NCI-H2081 treated with DMSO at 0.1 percent for 48 hours (cell line): ENCODE measurements at places on chromosomes 7 and 10.

- DNase-seq, result no peak
Observed at GRCh38 chr7:52799817-52800216, 235.6 kb upstream of the POM121L12 start.

DNA sequence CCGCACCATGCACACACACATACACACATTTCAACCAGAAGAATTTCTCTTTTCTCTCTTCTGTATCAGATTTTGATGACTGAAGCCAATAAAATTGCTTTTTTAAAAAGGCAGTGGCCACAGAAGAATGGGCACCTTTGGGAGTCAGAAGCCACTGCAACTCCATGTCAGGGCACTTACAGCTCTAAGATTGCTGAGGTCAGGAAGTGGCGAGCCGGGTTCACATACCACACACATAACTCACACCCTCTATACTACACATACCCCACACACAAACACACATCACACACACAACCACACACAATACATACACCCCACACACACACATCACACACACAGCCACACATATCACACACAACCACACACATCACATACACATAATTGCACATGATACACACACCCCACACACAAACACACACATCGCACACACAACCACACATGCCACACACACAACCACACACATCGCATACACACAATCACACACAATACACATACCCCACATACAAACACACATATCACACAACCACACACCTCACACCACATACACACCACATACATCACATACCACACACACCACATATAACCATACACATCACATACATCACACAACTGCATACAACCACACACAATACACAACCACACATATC, 31.2 kb downstream of the GPRIN2 start:
- no peak for DNase-seq

- no peak for DNase-seq
Observed at GRCh38 chr10:126905776-126906703, 812 bp downstream of the DOCK1 start.

- no peak for DNase-seq
Observed at GRCh38 chr10:49056356-49056755, 59.0 kb downstream of the VSTM4 start.

- peak; percentile 97 for DNase-seq
Observed at GRCh38 chr7:108178398-108178797, 48.2 kb upstream of the LAMB4 start.

DNA sequence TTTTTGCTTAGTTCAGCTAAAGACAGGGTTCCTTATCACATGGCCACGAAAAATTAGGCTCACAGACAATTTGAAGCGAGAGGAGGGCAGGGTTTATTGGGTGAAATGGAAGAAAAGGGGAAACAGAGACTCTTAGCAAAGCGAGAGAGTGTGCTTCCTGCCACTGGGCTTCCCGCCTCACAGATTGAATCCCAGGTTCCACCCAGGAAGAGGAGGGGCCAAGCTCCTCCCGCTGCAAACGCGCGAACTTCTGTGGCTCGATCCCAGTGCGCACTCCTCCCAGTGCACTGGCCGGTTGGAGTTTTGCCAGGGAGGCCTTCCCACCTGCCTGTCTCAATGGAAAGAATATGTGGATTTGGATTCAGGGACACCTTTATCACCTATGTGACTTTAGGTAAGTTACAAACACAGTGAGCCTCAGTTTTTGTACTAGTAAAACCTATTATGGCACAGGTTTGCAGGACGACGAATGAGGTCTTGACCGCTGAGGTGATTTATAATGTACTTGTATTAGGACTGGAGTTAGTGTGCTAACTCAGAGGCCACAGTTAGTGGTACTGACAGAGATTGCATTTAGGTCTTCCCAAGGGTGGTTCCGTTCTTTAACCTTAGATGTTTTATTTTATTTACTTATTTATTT, 48.5 kb upstream of the SP8 start:
- DNase-seq, result no peak

DNA sequence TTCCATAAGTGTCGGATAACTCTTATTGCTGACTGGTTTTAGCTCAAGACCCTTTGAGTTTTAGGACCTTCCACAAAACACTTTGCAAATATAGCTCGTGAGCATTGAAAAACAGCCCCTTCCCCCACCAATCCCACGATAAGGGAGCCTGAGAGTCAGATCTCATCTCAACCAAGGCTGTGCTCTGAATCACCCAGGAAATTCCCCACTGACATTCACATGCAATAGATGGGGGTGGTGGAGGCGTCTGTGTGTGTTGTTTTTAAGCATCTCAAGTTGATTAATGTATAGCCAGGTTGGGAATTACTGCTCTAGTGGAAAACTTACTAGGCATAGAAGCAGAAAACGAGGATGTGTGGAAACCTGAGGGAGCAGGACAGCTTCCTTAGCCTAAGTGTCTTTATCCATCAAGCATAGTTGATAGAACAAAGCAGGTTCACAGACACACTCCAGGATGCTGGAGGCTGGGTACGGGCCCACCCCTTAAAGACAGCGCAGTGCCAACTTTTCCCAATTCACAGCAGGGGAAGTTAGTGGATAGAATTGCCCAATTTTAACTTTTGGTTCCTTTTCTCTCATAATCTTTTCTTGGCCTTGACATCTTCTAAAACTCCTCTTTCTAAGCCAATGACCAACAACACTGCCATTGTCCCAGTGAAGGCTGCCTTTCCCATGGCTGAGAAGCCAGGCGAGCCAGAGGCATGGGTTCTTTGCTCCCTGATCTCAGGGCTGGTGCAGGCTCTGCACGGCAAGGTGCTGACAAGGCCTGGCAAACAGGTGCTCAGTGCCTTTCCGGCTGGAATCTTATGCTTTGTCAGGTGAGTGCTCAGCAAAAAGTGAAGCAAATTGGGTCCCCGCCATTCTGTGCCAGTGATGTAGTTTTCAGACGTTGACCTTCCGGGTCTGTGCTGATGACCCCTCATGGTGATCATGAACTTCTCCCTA, 98.5 kb upstream of the INSIG1 start:
- DNase-seq, result no peak

- DNase-seq, result no peak
Observed at GRCh38 chr10:7408291-7409044, 2.4 kb downstream of the SFMBT2 start.

- DNase-seq, result no peak
Observed at GRCh38 chr10:11454958-11455566, 156.4 kb downstream of the USP6NL start.

DNA sequence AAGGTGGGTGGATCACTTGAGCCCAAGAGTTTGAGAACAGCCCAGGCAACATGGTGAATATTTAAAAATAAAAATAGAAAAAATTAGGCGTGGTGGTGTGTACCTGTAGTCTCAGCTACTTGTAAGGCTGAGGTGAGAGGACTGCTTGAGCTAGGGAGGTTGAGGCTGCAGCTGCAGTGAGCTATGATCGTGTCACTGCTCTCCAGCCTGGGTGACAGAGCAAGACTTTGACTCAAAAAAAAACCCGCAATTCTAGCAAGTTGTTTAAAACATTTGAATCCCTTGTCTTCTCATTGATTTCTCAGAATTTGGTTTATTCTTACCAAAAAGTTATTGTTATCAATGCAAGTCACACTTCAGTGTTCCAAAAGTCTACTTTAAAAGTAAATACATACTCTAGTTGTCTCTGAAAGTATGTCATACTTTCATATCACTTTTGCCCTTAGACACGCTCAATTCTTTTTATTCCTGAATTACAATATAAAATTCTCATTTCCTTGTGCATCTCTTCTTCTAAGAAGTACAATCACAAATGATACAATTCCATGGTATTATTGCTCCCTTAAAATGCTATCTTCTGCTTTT, 6.3 kb downstream of the EPC1 start:
- DNase-seq, result no peak

- no peak for DNase-seq
Observed at GRCh38 chr10:46229144-46229563, 57.6 kb upstream of the ANTXRL start.

- DNase-seq, result no peak
Observed at GRCh38 chr7:45035893-45036292, 35.9 kb downstream of the CCM2 start.

DNA sequence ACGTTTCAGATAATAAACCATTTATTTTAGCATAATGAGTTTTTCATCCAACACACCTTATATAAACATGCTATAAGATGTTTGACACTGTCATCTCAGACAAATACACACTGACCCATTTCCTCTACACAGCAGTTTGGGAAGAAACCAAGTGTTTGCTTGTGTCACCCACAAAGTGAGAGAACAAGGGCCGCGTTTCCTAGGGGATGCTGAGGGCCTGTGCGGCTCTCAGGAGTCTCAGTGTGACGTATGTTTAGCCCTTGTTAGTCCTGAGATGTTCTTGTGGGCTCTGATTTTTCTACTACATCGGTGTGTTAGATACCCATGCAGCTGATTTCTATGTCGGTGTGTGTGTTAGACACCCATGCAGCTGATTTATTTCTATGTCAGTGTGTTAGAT, 266.3 kb downstream of the DIP2C start:
- DNase-seq, result no peak

GRCh38 chr10:21526860-21527597, 1.5 kb upstream of the SKIDA1 start:
- DNase-seq, result no peak

DNA sequence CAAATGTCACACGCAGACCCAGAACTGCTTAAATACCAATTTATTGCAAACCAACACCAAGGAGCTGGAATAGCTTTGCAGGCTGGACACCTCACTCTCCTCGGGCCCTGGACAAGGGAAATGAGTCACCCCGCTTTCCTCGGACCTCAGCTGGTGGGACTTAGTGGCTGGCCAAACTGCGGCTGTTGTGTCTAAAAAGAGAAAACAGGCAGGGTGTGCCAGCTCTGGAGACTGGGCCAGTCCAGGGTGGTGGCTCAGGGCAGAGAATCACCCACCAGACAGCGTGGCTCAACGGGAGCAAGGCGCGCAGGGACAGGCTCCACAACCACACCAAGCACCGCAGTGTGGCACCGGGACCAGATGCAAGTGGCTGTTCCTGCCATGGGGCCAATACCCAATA, 58.2 kb upstream of the CAMK2B start:
- DNase-seq, result no peak

DNA sequence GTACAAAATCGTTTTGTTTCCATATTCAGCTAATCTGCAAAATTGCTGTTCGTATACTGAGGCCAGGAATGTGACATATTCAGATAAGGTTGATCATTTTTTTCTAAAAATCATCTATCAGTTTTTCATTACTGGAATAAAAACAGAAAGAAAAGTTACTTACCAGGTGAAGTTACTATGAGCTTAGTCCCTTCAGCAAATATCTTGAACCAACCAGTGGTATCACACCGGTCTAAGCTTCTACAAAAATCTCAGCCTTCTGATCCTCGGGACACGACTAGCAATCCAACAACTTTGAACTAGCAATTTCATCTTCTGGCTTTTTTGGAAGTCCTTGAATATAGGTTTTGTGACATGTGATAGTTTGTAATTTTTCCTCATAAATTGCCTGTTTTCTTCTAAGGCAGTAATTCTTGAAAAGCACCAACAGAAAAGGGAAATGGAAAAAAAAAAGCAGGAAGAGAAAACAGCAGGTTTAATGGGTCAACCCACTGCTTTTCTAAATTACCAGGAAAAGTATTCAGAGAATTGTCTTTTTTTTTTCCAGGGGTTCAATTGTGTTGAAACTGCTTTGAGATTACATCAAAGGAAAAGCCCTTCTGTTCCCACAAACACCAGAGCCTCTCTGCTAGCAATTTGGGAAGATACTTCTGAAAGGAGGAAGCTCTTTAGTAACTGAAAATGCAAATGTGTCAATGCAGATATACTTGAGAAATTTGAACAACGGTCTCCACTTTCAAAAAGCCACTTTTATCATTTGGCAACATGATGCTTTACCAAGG, 2.9 kb upstream of the TARP start:
- no peak for DNase-seq

- no peak for DNase-seq
Observed at GRCh38 chr10:110764378-110764777, 107.3 kb upstream of the PDCD4 start.

DNA sequence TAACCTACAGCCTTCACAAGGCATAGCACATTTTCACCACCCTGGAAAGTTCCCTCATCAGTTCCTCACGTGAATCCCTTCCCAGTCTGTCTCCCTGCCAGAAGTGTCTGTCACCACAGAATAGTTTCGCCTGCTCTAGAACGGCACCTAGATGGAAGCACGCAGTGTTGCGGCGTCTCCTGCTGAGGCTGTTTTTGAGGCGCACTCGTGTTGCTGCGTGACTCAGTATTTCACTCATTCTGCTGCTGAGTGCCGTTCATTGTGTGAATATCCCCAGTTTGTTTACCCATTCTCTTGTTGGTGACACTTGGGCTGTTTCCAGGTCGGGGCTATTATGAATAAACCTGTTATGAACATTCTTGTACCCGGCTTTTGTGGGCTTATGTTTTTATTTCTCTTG, 12.8 kb downstream of the NOS3 start:
- DNase-seq, result no peak

DNA sequence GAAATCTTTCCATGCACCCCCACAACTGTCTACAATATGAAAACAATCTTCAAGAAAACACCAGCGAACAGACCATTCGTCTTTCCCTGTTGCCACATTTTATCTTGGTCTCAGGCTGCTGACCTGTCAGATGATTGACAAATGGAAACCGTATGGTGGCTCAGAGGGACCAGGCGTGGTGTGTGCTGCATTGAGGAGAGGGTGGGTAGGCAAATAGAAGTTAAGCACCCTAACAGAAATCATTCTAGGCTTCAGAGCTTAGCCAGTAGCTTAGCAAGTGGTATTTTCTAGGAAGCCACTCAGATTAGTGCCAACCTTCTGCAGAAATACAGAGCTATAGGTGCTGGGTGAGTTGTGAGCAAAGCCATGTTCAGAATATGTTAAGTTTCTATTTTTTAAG, 114.9 kb downstream of the DPP6 start:
- no peak for DNase-seq
